Suppressor macrophage (primary cell): ENCODE measurements at places on chromosomes 2 and 18.

- no peak for DNase-seq
Measured at GRCh38 chr2:64204703-64205102, 60.5 kb upstream of the PELI1 start.

DNA sequence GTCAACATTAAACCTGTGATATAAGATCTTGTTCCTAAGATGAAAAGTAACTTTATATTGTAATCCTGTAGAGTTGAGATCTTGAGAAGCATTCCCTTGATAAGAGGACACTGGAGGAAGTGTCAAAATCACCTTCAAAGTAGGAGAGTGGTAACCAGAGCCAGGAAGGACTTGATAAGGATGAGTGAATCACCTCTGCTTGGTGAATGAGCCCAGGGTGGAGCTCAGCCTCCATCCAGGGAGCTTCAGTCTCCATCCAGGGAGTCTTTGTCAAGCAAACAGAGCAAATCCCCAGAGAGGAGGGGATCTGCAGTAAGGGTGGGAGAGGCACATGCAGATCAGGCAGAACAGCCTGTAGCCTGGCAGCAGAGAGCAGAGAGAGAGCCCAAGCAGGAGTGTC, 167.1 kb upstream of the SIX2 start:
- DNase-seq, result no peak

GRCh38 chr2:7649461-7650228, 732.4 kb downstream of the RNF144A start:
- no peak for DNase-seq

DNA sequence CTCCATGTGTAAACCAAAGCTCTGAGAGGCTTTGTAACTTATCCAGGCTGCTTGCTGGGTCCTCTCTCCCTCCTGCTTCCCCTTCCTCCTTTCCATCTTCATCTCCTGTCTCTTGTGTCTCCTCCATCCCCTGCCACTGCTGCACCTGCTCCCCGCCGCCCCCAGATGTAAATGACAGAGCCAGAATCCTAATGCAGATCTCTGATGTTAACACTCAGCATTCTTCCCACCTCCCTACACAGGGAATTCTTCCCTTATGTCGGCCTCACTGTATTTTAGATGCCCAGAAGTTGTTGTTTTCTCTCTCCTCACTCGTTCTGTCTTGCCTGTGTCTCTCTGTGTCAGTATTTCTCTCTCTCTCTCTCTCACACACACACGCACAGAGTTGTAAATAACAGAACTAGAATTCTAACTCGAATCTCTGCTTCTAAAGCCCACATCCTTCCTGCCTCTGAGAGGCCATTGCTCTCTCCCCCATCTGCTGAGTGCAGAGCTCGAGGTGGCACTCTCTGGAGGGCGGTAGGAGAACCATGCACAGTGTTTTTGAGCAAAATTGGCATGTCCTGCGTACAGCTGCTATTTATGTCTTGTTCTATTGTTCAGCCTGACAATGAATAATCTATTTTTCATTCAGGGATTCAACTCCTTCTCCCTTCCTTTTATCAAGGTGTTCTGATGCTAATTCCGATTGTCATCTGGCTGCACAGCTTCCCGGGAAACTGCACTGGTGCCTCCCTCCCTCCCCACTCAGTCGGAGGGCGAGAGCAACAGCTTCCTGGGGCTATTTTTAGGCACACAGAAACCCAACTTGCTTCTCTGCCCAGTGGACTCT, 219.9 kb downstream of the SH3RF3 start:
- DNase-seq, result peak; percentile 28

GRCh38 chr18:31497836-31498573, at the start of gene DSG2:
DSG2 (plus strand) TSS chr18:31498177; CDS start chr18:31498252, 75 bp downstream.
- no peak for DNase-seq

- no peak for DNase-seq
Measured at GRCh38 chr2:195672674-195673073, 15.6 kb downstream of the SLC39A10 start.

DNA sequence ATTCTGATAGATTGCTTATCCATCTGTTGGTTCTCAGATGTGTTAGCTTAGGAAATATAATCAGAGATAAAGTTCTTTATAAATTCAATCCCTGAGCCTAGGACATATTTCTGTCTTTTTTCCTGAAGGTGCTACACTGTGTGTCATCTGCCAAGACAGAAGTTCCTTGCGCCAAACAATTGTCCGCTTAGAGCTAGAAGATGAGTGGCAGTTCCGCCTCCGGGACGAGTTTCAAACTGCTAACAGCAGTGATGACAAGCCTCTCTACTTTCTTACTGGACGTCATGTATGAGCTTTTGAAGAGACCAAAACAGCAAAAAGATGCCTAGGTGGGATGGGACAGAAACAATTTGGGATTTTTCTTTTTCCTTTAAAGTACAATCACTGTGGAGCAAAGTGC, 78.0 kb downstream of the ESCO1 start:
- DNase-seq, result no peak

DNA sequence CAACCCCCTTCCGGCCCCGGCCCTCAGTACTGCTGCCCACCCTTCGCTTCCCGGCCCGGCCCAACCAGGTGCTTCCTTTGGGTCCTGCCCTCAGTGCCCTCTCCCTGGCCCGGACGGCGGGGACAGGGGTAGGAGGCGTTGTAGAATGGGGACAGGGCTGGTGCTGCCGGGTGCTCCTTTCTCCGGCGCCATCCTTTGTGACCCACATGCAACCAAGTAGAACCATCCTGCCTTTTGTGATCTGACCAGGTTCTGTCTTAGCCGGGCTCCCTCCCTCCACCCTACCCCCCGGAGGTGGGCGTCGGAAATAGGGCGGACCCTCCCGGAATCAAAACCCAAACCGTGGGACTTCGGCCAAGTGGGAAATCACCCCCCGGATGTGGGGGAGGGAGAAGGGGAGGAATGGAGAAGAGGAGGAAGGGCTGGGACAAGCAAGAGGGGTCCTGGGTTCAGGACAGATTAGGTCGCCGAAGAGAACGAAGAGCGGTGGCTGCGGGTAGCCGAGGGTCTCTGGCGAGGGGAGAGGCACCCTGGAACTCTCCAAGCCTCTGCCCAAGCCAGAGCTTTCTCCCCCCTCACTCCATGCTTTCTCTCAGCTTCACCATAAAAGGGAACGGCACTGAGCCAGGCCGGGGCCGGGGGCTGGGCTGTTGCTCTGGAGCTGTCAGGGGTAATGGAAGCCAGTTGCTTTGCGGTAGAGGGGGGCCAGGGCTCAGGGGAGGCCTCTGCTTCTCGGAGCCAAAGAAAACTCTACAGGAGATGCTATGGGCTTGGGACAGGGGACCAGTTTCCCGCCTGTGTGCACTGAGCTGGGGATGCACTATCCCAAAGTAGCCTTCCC, 756 bp upstream of the OST4 start:
- peak; percentile 24 for DNase-seq

GRCh38 chr18:75714766-75715165, 287.3 kb upstream of the SMIM21 start:
- no peak for DNase-seq

GRCh38 chr2:157059036-157059435, 198.5 kb upstream of the GALNT5 start:
- DNase-seq, result no peak

GRCh38 chr18:5068851-5069250, 128.2 kb downstream of the AKAIN1 start:
- no peak for DNase-seq

DNA sequence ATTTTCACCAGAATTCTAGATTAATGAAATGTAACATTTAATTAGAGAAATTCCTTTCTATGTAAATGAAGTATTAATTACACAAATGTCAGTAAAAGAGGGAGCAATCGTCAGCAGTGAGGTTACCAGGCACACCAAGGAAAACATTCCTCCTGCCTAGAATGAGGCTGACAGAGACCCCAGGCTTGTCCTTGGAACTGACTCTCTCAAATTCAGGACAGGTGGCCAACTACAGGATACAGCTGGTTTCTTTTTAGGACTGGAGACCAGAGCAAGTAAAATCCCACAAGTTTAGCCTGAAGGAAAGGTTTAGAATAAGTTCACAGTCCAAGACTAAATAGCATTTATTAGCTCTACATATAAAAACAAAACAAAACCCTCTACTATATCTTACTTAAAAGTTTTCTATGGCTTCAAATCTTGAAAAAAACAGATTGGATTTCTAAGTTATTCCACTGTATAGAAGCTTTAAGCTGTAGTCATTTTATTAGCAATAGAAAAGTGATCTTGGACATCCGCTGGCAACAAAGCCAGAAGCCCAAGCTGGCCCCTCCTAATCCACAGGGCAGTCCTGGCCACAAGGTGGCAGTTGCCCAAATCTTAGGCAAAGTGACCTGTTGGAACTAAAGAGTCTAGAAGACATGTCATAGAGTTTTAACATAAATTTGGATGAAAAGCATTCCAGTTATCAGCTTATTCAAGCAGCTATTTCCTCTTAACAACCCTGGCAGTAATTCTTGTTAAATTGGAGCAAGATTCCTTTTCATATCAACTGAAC, 81.0 kb downstream of the SP3 start:
- DNase-seq, result peak; percentile 61

- DNase-seq, result no peak
Measured at GRCh38 chr2:8149985-8150539, 531.8 kb upstream of the ID2 start.

DNA sequence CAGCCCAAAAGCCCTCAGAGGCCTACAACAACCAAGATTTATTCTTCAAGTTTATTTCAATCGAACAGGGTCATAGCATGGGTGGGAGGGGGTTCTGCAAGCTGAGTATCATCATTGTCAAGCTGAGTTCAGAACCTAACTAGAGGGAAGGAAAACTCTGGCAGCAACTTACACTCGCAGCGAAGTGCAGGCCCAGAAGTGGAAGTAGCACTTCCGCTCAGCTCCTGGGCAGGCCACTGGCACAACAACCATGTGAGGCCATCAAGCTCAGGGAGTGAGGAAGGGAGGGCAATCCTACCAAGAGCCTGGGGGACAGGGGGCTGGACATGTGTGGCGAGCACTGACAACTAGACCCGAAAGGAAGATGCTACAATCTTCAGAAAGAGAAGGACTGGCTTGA, 4.8 kb downstream of the UXS1 start:
- DNase-seq, result peak; percentile 60

- DNase-seq, result no peak
Measured at GRCh38 chr2:165558832-165559231, 89.3 kb downstream of the CSRNP3 start.

DNA sequence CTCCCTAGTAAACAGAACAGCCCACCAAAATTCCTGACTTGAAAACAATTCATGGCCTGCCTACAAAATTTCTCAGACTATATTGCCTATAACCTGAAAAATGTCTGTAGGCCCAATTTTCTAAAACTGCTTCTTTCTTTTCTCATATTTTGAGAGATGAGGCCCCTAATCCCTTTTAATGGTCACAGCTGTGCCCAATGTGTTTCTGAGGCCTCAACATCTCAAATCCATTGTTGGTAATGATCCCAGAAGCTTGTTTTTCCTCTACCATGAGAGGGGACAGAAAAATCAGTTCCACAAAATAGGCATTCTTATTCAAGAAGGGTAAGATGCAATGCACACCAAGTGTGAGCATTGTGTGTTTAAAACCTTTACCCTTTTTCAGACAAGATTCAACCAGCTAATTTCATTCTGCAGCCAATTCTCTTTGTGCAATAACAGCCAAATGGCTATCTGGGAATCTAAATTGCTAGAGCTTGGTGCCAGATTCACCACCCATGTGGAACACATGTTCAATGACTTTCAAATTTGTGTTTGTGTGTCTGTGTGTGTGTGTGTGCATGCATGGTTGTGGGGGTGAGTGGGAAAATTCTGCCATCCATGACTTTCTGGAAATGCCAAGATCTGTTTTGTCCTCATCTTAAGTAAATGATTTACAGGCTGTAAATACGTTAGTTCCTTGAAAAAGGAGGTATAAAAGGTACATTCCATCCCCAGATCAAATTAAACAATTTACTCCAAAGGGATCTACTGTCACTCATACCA, 319.5 kb downstream of the TNS1 start:
- DNase-seq, result no peak

DNA sequence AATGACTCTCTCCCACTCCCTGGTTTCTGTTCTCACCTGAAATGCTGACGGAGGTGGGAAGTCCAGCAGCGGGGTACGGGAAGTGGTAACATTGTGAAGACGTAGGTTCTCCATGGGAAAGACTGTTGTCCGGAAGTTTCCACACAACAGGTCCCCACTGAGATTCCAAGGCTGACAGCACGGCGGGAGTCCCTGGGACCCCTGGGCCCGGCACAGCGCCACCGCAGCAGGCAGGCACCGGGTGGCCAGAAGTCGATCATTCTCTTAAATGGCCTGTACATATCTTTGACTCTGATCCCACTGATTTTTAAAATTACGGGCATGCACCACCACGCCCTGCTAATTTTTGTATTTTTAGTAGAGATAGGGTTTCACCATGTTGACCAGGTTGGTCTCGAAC, 201.0 kb upstream of the SALL3 start:
- no peak for DNase-seq

DNA sequence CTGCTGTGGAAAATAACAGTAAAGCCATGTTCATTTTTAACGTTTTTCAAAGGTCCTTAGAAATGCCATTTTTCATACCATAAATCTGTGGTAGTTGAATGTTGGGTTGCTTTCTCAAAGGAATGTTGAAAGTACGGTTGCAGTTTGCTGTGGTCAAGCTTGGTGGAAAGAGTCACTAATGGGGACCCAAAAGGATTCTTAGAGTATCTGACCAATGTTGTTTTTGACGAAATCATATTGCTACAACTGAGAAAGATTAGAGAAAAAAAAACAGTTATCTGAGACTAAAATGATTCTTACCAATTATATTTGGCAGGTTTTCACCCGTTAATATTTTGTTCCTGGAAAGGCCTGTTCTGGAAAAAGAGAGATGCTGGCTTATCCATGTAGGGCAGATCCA, 439.5 kb upstream of the ETAA1 start:
- DNase-seq, result no peak

DNA sequence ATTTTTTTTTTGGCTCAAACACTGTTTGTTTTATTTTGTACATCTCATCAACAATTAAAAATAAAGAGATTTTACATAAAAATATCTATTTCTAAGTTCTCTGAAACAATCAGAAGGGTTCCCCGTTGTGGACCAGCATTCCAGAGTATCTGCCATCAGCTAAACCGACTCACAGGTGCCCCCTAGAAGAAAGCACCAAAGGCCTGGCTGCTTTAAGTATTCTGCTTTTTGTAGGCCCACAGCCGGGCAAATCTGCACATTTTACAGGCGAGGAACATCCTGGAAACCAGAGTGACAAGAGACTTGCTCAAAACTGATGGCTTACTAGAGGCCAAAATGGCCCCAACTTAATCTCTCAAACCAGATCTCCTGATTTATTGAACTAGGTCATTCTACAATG, 82.2 kb upstream of the SETBP1 start:
- DNase-seq, result no peak
